Stimulated activated CD8-positive, alpha-beta memory T cell treated with anti-CD3 and anti-CD28 coated beads, Interleukin-7, amount 100 ng/mL, for 1 hour (primary cell): ENCODE measurements at places on chromosomes 1 and 21.

DNA sequence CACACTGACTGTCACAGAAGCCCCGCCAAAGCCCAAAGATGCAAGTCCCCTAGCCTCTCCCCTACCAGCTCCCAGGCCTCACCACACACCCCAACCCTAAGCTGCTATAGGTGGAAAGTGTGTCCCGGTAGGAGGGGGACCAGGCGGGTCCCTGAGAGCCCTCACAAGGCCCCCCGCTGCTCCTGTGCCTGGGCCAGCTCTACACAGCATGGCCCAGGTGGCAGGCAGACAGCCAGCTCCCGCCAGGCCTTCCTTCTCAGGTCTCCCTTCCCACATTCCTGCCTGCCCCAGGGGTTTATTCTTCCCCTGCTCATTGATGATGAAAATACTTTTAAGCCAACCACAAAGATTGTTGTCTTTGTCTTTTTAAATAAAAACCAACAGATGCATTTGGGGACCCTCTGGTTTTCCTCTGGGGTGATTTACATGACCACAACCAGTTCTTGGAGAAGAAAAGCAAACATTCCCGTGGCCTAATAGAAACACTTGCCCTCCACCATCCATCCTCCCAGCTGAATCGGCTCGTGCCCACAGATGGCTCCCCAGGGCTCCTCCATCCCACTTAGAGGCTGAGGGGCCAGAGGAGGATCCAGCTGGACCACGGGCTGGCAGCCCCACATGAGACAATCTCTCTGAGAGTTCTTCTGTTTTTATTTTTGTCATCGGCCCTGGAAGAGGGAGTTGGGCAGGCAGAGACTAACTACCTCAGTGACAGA lies 93.1 kb downstream of the DMRTB1 start:
- DNase-seq, result no peak

DNA sequence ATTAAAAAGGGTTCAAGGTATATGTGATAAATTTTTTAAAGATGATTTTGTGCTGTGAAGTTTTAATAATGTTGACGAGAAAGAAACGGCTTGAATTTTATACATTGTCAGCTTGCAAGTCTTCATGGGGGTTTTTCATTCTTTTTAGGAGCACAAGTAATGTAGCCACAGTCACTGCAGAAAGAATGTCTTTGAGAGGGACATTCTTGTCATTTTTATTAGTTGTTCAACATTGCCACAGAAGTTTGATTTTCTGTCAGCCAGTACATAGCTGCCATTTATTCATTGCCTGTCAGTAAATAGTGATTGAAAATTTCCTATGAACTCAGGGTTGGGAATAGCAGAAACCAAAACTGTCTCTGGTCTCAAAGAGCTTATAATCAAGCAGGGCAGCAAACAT lies 156.3 kb downstream of the DHRS3 start:
- DNase-seq, result no peak

DNA sequence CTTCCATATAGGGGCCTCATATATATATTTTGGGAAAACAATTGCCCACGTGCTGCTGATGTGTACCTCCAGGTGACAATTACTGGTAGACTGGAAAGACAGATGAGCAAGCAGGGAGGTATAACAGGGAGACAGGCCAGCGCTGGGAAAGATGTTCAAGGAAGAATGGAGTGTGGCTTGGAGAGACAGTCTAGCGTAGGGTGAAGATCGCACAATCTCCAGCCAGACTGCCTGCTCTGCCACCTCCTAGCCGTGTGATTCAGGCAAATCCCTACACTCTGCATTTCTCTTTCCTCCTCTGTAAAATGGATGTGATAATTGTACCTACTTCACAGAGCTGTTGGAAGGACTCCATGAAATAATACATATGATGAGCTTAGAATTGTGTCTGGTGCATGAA lies 66.1 kb downstream of the TMCO4 start:
- DNase-seq, result no peak

DNA sequence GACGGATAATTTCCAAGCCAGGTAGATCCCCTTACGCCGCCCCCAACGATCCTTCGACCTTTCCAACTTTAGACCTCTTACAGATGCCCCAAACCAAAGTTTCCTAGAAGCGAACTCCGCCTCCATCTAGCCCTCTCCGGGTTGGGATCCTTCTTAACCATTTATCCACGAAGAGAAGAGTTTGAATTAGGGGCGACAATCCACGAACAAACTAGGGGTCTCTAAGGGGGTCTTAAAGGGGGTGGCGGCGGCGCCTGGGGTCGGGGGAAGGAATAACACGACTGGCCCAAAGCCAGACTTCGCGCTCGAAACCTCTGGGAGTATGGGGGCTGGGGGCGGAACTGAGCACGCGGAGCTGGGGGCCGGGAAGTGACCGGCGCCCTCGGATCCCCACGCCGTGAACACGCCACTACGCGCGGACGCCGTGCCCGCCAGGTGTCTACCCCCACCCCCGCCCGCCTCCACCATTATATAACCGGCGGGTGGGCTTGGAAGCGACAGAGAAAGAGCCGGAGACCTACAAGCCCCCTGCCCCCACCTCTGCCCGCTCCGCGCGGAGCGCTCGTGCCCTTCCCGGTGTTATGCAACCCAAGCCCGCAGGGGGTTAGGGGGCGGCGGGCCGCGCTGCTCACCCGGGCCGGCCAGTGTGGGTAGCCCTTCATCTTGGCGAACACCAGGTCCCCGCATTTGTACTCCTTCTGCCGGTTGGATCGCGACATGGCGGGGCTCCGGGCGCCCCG lies 594 bp downstream of the HDGF start:
- no peak for DNase-seq

DNA sequence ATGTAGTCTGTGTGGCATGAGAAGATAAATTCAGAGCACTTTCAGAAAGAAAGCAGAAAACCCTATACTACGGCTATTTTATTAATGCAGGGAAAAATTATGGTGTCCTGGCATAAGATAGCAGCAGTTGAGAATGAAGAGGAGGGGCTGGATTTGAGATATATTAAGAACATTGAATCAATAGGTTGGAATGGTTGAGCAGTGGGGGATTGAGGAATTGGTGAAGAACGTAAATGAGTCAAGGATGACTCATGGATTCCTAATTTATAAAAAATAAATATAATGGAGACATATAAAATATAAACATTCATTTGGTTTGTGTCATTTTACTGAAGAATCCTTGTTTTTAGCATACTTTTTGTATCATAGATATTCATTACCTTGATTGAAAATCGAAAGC lies 234.3 kb upstream of the ADAMTS5 start:
- no peak for DNase-seq

GRCh38 chr1:215002471-215002870 lies 80.1 kb upstream of the KCNK2 start:
- no peak for DNase-seq
